Cardiac fibroblast (primary cell): ENCODE measurements at places on chromosomes 6 and 20.

DNA sequence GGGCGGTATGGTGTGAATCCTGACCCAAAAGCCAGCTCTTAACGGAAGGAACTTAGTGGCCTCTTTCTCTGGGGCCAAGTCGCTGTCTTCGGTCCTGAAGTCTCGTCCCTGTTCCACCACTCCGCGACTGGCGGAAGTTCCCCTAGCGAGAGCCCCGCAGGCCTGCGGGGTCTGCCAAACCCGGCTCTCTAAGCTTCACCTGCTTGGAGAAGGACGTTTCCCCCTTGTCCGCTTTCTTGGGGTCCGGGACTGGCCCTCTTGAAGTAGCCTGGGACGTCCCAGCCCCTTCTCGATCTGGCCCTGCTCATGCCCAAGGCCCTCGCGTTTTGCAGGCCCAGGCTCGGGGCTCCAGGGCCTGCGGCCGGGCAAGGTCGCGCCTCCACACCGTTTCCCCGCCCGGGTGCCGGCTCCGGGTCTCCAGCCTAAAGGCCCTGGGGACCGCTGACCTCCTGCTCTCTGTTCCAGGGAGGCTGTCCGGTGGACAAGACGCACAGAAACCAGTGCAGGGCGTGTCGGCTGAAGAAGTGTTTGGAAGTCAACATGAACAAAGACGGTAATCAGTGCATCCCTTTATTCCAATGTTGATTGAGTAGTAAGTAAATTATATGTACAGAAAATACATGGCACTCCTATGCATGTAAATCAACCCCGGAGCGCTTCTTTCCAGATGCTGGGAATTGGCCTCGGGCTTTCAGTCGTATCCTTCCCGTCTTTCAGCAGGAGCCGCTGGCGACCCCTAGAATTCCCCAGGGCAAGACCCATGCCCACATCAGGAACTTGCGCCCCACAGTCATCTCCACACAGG is 8.8 kb downstream of the NR2E1 start:
- peak; percentile 49 for DNase-seq

- DNase-seq: no peak
Observed at GRCh38 chr6:14254505-14254904, 136.9 kb downstream of the CD83 start.

GRCh38 chr6:36744304-36744673 is 46.7 kb downstream of the RAB44 start:
- DNase-seq: no peak

DNA sequence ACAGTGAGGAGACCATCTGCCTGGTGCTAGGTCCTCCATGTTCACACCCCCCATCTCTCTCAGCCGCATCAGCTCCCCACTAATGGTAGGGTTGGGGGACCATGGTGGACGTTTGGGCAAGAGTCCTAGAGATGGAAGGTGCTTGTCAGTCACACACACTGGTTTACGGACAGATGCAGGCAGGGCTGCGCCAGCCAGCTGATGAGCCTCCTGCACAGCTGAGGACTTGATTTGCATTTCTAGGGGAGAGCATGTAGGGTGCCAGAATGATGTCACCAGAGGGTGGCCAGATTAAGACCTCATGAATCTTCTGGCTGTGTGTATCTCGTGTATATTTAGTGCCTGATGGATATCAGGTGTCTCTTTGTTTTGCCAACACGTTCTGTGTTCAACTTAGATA is 28.6 kb downstream of the CST8 start:
- no peak for DNase-seq

- no peak for DNase-seq
Observed at GRCh38 chr6:35730745-35731413, 6.0 kb upstream of the ARMC12 start.

DNA sequence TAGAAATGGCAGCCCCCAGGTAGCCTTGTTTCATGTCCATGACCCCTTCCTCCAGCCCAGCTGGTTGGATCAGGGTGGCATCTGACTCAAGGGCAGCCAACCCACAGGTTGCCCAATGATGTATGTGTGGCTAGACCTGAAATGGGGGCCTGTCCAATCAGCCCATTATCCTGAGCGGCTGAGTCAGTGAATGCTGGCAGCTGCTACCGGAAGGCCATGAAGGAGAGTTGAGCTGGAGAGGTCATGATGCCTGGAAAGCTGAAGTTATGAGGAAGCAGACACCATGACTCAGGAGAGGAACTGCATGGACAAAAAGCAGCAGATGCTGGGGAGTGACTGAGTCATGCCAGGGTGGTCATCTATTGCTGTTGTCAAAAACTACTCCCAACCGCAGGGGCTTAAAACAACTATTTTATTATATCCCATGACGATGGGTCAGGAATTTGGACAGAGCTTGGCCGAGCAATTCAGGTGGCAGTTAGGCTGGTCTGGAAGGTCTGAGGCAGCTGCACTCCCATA is 67.3 kb downstream of the MDGA1 start:
- peak; percentile 99 for DNase-seq

- DNase-seq: no peak
Observed at GRCh38 chr20:47800623-47801022, 15.3 kb upstream of the SULF2 start.

- DNase-seq: no peak
Observed at GRCh38 chr6:95685822-95686221, 108.5 kb downstream of the MANEA start.

DNA sequence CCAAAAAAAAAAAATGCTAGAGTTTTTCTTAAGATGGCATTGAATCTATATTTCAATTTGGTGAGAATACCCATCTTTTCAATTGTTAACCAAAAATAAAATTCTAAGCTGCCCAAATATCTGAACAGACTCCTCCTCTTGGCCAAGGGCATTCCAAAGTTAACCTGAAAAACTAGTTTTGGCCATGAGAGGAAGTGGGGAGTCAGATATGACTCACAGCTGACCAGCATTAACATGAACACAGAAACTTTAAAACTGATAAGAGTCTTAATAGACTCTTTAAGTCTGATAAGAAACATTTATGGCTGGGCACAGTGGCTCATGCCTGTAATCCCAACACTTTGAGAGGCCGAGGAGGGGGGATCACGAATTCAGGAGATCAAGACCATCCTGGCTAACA is 171.3 kb downstream of the FAXC start:
- no peak for DNase-seq

GRCh38 chr6:87287251-87287650 is 35.1 kb upstream of the SMIM8 start:
- no peak for DNase-seq

DNA sequence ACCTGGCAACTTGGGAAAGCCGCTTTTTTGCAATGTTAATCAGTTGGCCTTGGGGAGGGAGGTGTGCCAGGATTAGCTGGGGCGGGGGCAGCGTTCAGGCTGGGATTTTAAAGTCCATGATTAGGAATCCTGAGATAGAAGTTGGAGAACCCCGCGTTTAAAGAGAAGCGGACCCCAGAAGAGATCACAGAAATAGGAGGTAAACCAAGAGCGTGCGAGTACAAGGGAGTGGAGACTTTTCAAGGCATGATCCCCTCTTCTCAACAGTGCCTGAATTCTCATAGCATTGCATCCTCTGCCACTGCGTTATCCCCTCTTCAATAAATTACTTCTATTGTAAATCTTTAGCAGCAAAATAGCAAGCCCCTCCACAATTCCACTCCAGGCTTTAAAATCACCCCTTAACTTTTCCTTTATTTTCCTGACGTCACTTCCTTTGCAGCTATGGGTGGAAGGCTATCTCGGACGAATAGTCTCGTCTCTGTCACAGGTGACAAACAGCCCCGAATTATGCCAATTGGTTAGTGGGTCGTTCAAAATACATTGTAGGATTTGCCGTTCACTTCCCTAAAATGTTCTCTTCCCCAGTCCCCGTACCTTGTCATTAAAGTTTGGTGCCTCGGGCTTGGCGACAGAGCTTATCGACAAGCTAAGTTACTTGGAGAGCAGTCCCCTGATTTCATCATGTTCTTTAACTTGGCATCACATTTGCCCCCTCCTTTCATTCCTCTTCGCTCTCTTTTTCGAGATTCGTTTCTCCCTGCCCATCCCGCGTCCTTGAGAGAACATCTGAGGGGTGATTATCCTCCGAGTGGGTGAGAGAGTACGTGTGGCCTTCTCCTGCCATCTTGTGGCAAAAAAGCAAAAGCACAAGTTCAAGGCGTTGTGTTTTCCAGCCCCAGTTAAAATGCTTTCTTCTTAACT is 17.1 kb downstream of the OR2B2 start:
- peak; percentile 92 for DNase-seq

DNA sequence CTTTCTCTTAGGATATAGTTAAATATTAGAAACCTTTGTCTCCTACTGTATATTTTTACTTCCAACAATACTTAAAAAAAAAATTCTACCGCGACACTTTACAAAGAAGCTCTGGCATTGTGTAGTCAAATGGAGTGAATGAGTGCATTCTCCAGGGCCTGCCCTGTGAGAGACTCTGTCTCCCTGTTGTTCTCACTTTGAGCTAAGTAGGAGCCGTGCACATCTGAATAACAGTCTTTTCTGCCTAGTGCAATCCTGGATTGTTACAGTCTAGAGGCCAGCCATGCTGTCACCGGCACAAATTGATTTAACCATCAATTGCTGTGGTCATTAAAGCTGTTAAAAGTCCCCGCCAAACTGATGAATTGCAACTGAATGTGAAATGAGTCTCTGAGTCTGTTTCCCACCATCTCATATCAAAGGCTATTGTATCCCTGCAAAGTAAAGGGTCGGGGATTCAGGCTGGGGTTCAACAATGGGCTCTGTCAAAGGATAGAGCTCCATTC is 156.0 kb downstream of the RFPL4B start:
- no peak for DNase-seq

DNA sequence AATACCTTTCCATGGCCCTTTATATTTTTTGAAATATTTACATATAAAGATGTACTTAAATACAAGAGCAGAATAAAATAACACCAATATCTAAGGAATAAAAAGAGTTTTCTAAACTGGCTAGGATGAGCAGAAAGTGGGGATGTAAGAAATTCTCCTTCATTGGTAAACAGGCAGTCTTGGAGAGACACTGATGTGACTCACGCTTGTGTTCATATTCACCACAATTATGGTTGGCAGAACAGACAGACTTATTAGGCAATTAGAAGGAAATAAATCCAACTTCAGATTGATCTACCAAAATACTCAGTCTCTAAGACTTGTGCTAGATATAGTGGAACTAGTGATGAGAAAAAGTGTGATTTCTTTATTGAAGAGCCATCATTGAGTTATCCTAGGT is 463.7 kb downstream of the CDC5L start:
- DNase-seq: peak; percentile 64

DNA sequence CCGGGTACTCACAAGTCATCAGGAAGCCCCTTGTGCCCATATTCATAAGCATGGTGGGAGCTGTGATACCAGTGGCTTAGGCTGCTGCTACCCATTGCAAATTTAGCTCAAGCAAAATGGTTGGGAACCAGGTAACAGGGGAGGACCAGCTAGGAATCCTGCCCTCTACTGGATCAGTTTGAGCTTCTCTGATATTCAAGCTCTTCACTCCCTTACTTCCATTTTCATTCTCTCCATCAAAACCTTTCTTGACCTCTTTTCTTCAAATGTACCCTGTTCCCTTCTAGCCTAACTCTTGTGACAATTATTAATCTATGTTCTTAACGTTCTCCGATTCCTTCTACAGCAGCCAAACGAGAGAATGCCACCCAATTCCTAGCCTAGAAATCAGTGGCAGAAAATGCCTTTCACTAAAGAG is 9.7 kb downstream of the NOL7 start:
- DNase-seq: peak; percentile 64

DNA sequence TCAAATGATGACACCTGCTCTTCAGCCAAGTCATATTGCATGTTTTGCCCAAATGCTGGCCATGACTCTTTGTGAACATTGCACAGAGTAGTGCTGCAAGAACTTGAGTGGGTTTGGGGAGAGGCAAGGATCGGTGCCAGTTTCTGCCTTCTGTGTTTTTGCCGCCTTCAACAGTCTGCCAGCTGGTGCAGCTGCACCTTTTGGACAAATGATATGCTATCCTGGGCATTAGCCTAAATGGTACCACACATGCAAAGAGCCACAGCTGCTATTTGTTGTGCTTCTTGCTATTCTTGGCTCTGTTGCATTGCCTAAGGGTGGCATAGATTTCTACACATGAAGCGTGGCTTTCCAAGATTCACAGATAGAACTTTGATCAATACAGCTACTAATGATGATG is 189.0 kb upstream of the CCN2 start:
- no peak for DNase-seq

DNA sequence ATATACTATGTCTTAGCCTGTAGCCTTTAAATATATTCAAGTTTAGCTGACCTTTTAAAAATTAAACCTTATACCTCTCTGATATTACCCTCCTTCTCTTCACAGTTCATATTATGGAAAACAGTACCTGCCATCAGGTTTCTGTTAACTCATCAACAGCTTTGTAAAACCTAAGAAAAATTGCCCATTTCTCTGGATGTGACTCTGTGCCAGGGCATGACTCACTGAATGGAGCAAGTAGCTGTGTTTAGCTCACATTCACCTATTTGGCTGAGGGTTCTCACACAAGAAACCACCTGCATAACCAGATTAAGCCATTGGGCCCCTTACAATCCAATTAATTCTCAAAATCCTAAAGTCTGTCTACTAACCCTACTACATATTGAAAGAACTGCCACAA is 678.8 kb upstream of the MARCKS start:
- DNase-seq: no peak

DNA sequence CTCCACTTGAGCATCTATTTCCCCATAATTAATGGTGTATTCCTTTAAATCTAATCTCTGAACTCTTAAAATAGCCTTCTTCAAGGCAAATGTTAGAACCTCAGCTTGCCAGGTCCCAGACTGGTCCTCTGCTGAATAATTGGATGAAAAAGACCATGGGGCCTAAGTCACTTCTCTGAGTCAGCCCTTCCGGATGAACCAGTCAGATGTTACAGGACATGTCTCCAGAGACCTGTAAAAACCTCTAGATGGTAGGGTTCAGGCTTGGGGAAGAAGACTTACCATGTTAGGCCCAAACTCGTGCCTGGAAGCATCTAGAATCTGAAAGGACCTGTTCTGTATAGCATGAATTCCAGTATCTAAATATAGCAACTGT is 97.3 kb downstream of the CDKAL1 start:
- DNase-seq: peak; percentile 31

GRCh38 chr6:84775751-84776150 is 11.4 kb upstream of the TBX18 start:
- no peak for DNase-seq

GRCh38 chr6:70849348-70850069 is 107.4 kb downstream of the B3GAT2 start:
- DNase-seq: peak; percentile 60

DNA sequence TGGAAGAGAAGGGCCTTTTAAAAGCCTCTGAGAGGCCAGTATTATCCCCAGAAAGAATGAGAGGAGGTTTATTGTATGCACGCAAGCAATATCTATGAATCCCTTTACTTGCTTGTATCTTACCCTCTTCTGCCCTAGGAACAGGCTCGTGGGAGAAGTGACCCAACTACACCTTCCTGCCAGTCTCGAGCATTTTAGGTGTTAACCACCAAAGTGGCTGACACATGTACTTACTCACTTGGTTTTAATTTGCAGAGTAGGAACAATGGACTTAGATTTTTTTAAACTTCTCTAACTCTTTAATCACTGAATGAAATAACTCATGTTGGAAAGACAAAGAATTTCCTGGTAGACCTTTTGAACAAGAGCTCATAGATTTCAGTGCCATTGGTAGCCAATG is 296.9 kb downstream of the PLCB1 start:
- no peak for DNase-seq

GRCh38 chr6:56393615-56394612 is 146.5 kb upstream of the COL21A1 start:
- DNase-seq: no peak
